Caki2 (cell line): ENCODE measurements at places on chromosomes 1 and 21. TPM values are rescaled to one million over a fixed set of nuclear protein-coding genes. Genes with fewer than 3 reads are reported as not detected.

DNA sequence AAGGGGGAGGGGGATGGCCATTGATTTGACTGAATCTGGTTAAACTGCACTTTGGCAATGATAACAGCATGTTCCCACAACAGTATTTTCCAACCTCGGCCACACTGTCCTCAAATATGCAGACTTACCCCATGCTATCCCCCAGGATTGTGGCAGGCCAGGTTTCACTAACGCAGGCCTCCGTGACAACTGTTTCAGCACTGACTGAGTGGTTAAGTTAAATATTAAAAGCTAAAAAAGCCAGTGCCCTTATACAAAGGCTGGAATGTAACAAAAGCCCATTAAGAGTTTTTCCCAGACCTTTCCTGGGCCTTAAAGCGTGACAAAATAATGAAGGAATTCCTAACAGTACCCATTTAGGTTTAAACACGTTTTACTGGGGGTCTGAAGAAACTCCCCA is 202.9 kb downstream of the USP25 start:
- peak; percentile 36 for DNase-seq

- DNase-seq, result no peak
These were observed 51.7 kb downstream of the UBIAD1 start for GRCh38 chr1:11324567-11325165.

GRCh38 chr1:112464501-112464900 is 44.3 kb upstream of the WNT2B start:
- DNase-seq, result no peak

DNA sequence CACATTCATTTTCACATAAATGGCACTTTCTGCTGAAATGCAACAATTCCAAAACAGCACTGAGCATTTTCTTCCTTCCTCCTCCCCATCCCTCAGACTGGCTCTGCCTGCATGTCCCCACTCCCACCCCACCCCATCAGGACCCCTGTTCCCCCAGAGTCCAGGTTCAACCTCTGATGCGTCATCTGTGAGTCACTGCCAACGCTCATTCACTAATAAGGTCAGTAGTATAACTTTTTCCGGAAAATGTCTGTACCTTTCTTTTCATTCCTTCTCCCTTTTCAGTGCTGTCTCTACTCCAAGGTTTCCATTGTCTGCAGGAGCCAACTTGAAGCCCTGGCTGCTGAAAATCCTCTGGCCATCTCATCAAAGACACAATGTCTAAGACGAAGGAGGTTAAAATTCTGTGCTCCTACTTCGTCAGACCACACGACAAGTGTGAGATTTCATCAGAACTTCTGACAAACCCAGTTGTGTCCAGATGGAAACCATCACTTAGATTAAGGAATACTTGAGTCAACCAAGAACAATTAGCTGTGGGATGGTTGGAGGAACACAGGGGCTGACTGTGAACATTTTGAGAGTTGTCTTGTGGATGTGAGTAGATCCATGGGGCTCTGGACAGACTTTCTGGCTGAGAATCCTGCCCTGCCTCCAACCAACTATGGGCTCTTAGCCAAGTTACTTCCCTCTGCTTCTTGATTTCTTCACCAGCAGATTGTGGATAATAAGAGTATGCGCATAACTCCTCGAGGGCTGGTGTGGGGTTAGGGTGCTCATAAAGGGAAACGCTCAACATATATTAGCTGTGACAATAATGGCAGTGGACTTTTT is 35.6 kb upstream of the UTS2 start:
- DNase-seq, result no peak

DNA sequence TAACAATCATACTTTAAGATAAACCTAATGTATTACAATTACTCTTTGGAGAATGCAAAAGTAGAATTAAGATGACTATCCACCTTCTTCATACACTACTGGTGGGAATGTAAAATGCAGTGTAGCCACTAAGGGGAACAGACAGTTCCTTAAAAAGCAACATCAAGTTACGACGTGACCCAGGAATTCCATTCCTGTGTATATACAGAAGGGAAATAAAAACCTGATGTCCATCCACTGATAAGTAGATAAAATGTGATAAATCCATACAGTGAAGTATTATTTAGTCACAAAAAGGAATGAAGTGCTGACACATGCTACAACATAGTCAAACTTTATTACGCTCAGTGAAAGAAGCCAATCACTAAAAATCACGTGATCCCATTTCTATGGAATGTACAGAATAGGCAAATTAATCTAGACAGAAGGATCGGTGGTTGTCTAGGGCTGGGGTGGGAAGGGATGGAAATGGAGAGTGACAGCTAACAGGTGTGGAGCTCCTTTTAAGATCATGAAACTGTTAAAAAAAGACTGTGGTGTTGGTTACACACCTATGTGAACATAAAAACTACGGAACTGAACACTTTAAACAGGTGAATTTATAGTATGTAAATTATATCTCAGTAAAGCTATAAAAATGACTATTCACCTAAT is 42.1 kb downstream of the NRIP1 start:
- no peak for DNase-seq

- DNase-seq, result no peak
These were observed 21.3 kb downstream of the ST6GALNAC3 start for GRCh38 chr1:76095802-76096201.

- no peak for DNase-seq
These were observed 95.8 kb downstream of the CDC7 start for GRCh38 chr1:91596474-91596873.

- DNase-seq, result no peak
These were observed 241.7 kb upstream of the NEGR1 start for GRCh38 chr1:72524021-72524420.

DNA sequence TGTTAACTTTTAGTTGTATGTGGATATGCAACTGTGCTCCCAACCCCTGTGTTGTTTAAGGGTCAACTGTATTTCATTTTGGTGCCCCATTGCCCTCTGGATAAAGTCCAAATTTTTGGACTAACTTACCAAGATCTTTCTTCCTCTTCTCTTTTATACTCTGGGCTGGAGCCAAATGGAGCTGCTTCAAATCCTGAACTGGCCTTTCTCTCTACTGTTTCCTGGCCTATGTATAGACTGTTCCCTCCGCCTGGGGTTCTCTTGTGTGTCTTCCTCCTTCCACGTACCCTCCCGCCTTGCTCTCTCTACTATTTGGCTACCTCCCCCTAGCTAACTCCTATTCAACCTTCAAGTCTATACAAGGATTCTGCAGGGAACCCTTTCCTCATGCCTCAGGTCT is 8.4 kb upstream of the CDC14A start:
- no peak for DNase-seq

GRCh38 chr1:150622303-150622975 is 7.0 kb downstream of the ENSA start:
- DNase-seq, result no peak

DNA sequence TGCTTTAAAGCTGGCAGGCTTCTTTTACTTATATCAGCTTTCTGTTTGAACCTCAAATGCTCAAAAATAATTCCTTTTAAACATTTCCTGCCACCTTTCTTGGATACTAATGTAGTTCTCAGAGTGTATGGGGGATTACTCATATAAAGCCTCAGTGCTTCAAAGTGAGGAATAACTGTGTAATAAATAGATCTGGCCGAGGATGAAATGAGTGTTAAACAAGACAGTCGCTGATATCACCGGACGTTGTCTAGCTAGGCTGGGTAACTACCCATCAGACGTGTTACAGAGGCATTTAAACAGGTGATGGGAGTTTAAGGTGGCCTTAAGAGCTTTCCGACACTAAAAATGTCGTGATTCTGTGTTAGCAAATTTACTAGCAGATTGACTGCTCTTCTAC is 53.1 kb downstream of the VANGL2 start:
- DNase-seq, result no peak

GRCh38 chr1:154418062-154418921 is 13.1 kb downstream of the IL6R start:
- peak; percentile 99 for DNase-seq

GRCh38 chr1:67148516-67149178 is 13.9 kb upstream of the C1orf141 start:
- DNase-seq, result no peak

- no peak for DNase-seq
These were observed 7.6 kb upstream of the SHISA4 start for GRCh38 chr1:201880928-201881571.

DNA sequence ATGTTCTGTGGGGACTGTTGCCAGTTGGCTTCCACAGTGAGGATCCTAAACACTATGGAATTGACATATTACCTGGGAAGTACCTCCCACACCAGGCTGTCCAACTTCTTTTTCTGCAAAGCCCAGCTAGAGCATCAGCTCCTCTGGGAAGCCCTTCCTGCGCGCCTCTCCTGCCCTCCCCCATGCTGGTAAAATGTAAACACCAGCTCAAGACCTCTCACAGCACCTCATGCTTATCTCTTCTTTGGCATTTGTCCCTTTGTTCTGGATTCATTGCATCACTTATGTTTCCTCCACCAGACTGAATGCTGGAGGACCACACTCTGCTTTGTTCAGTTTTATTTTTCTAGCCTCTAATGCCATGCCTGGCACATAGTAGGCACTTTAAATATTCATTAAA is 172.1 kb downstream of the HHAT start:
- no peak for DNase-seq

GRCh38 chr1:39877980-39878956 is 5.0 kb downstream of the TRIT1 start:
- no peak for DNase-seq

DNA sequence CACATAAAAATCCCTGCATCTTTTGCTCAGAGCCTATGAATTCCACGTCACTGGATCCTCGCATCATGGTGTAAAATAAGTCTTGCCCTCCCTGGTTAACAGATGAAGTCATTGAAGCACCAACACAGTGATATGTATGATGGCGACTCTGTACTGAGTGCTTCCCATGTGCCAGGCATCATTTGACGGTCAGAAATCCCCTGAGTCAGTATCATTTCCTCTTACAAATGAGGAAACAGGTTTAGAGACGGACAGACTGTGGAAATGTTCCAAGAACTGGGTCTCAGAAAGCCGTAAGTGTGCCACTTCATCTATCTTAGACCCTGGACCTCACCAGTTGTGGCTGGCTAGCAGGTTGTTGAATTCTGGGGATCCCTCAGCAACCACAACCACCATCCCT is 5.1 kb upstream of the OLFML2B start:
- no peak for DNase-seq

DNA sequence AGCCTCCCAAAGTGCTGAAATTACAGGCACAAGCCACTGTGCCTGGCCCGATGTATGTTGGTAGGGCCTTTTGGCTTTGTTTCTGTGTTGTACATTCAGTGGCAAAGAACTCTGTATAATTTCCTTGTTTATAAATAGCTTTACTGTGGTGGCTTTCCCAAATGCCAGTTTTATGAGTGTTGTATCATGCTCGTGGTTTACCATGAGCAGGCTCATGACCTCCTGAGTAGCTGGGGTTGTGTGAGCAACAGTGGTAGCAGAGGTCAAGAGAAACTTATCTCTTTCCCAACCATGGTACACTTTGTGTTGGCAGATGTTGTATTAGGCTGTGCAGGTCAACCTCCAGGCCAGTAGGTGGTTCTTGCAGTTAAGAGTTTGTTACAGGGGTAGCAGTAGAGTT is 420.4 kb upstream of the BEND5 start:
- no peak for DNase-seq

DNA sequence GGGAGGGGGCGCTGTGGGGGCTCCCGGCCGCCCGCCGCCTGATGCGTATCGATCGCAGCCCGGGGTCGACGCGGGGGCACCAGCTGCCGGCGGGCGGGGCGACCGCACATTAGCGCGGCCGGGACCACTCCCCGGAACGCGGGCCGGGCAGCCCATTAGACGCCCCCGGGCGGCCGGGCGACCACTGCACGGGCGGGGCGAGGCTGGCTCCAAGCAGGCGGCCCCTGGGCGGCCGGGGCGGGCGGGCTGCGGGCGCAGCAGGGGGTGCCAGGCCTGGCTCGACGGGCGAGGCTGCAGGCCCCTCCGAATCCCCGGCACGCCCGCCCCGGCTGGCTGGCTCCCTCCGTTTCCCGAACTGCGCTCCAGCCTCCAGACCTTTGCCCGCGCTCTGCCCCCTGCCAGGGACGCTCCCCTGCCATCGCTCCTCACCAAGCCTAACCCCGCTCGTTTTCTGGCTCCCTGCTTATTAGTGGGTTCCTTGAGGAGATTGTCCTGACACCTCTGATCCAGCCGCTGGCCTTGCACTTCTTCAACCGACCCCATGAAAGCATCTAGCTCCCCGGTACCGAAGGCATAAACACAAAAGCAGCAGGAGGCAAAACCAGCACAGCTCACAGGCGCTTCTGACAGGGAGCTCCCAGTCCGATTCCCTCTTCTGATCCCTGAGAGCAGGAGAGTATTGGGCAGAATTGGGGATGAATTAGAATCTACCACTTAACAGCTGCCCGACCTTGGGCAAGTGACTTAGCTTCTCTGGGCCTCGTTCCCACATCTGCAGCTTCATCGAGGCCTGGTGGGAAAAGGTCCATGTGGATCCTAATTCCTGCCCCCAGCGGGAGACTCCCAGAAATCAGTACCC is 92.6 kb upstream of the CASZ1 start:
- DNase-seq, result no peak

DNA sequence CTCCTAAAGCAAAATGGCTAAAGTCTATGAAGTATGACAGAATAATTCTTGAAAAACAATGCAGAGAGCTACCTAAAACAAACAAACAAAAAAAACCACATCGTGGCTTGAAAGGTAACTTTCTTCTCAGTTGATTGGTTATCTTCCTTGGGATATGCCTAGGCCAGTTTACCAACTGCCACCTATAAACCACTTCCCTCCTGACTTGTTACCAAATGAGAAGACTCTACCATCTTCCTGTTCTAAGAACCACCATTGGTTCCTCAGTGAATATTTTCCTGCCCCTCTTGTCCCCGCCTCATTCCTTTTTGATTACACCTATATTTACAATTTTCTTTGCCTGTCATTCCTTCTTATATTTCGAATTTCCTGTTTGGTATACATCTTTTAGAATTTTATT is 336.6 kb downstream of the SIPA1L2 start:
- no peak for DNase-seq

GRCh38 chr1:216331211-216331610 is 92.0 kb downstream of the USH2A start:
- no peak for DNase-seq

The TFF3 gene
- total RNA-seq, result not detected in 2 replicates

The SIK1 gene
- 18.9 and 35.5 TPM in 2 replicates for total RNA-seq

The MROH9 gene
- total RNA-seq, result not detected in 2 replicates

The TRIM46 gene
- total RNA-seq, result not detected in 2 replicates

The NR5A2 gene
- total RNA-seq, result 0.14 TPM in 1 of 2 replicates, not detected in the other

The PRAMEF9 gene
- not detected in 2 replicates for total RNA-seq

The C4BPB gene
- not detected in 2 replicates for total RNA-seq
